ENCODE measurements at places on chromosomes 4 and X. TPM values are rescaled to one million over a fixed set of nuclear protein-coding genes. Genes with fewer than 3 reads are reported as not detected.

The FAAH2 gene
- total RNA-seq, result not detected

DNA sequence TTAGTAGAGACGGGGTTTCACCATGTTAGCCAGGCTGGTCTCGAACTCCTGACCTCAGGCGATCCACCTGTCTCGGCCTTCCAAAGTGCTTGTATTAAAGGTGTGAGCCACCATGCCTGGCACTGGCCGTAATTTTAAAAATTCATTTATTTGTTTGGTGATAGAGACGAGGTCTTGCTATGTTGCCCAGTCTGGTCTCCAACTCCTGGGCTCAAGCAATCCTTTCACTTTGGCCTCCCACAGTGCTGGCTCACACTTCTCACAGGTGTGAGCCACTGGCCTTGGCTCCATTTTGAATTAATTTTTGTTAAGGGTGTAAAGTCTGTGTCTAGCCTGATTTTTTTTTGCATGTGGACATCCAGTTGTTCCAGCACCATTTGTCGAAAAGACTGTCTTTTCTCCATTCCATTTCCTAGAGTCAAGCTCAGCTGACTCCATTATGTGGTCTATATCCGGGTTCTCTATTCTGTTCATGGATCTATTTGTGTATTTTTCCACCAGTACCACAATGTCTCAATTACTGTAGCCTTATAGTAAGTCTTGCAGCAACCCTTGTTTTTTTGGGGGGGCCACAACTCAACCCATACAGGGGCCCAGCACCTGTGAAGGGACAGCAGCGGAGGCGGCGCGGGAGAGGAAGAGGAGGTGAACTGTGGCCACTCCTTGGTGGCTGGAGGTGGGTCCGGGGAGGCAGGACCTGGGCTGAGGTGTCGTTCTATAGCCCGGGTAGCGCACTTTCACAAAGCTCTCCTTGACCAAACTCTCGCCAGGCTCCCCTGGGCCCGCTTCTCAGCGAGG is 1.5 kb upstream of the NSD2 start:
- DNase-seq, result no peak

DNA sequence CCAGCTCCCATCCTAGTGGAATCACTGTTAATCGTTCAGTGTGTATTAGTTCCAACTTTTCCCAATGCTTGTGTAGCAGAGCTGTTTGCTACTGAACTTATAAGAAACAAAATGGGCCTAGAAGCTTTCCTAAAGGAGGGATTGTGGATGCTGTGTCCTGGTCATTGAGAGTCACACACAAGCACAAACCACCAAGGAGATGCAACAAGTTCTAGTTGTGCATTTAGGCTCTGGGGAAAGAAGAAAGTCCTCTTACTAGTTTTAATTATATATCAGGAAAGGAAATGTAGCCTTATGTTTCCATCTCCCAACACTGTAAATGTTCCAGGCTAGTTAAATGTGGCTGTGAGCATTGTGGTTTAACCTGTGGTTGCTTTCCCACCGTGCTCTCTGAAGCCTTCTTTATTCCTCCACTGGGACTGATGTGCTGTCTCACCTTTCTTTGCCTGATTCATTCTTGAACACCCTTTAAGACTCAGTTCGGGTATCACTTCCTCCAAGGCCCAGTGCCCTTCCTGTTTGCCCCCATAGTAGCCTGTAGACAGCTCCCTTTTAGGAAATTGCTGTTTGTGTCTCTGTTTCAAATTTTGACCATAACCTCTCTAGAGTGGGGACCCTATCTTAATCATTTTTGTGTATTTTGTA is 34.3 kb downstream of the ATP10D start:
- no peak for DNase-seq

GRCh38 chr4:85611661-85612060 is 136.7 kb downstream of the ARHGAP24 start:
- DNase-seq, result no peak

All from A673 (cell line).